Activated gamma-delta T cell treated with Interleukin-2 at 50 U/mL for 16 hours (primary cell): ENCODE measurements at places on chromosomes 1 and 21.

GRCh38 chr1:219713981-219714381, 101.1 kb upstream of the ZC3H11B start:
- no peak for DNase-seq

DNA sequence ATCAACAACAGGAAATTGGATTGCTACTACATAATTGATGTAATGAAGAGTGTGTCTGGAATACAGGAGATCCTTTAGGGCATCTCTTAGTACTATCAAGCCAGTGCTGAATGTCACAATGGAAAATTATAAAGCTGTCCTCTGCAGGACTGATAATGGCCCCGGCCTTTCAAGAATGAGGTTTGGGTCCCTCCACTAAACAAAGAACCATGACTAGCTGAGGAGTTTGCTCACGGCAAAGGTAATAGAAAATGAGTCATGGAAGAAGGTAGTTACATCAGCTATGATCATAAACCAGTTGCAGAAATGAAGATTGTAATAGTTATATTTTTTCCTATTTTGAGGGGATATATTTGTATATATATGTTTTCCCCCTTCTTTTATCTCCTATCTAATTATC, 145.8 kb downstream of the KCNJ6 start:
- no peak for DNase-seq

GRCh38 chr1:234173968-234174367, 199.3 kb upstream of the COA6 start:
- no peak for DNase-seq

GRCh38 chr21:17784604-17785402, 34.4 kb downstream of the C21orf91 start:
- DNase-seq = no peak

DNA sequence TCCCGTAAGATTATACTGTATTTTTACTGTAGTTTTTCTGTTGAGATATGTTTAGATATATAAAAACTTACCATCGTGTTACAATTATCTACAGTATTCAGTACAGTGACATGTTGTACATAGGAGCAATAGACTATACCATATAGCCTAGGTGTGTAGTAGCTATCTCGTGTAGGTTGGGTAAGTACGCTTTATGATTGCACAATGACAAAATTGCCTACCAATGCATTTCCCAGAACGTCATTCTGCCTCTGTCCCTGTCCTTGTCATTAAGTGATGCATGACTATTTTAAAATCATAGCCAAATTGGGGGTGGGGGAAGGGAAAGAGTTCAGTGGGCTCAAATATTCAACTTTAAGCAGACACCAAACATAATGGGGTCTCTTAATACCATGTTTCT, 233.8 kb upstream of the TMEM51 start:
- no peak for DNase-seq

- no peak for DNase-seq
Measured at GRCh38 chr1:107058245-107059032, 2.0 kb downstream of the PRMT6 start.

DNA sequence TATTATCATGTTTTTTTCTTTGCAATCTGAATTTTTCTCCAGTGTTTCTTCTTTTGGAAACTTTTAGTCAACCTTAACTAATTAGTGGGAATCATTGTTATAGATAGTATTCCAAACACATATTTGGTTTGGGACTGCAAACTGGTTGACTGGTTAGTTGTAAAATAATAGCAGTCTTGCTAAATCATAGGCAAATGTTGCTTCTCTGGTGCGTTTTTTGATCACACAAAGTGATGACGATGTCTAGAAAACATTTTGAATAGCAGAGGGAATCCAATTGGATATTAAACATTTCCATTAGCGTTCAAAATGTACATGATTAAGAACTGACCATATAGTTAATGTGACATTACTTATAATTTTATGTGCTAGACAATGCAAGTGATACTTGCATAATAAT, 4.5 kb downstream of the DNAJB4 start:
- no peak for DNase-seq

DNA sequence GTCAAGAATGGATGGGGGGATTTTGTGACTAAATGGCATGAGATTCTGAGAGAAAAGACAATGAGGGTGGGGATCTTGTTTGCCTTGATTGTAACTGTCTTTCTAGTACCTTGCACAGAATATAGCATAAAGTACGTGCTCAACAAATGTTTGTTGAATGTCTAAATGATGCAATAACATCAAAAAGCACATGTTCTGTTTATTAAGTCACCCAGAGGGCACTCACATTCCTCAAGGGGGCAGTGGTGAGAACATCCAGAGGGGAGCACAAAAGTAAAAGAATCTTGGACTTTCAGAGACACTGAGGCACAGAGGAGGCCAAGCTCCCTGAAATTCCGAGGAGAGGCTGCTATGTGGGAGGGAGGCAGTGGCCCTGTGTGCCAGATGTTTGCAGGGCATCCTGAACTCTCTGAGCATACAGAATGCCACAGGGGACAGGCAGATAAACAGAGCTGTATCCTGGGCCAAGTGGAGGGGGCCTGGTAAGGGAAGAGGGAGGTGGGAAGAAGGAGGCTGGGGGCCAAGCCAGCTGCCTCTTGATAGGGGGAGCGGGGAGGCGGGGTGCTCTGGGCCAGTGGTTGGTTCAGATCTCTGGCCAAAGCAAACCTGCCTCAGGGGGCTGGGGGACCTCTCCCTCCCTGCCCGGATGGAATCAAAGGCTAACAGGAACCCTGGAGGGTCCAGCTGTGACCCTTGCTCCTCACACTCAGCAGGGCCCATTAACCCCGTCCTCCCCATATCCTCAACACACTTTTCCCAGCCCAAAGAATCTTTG, 6.5 kb upstream of the ATP1A2 start:
- DNase-seq = no peak

GRCh38 chr1:3767328-3767925, 5.1 kb upstream of the SMIM1 start:
- no peak for DNase-seq

GRCh38 chr21:34618941-34619340, 4.0 kb upstream of the RCAN1 start:
- no peak for DNase-seq

- no peak for DNase-seq
Measured at GRCh38 chr1:145845144-145845513, 301 bp upstream of the NUDT17 start.

DNA sequence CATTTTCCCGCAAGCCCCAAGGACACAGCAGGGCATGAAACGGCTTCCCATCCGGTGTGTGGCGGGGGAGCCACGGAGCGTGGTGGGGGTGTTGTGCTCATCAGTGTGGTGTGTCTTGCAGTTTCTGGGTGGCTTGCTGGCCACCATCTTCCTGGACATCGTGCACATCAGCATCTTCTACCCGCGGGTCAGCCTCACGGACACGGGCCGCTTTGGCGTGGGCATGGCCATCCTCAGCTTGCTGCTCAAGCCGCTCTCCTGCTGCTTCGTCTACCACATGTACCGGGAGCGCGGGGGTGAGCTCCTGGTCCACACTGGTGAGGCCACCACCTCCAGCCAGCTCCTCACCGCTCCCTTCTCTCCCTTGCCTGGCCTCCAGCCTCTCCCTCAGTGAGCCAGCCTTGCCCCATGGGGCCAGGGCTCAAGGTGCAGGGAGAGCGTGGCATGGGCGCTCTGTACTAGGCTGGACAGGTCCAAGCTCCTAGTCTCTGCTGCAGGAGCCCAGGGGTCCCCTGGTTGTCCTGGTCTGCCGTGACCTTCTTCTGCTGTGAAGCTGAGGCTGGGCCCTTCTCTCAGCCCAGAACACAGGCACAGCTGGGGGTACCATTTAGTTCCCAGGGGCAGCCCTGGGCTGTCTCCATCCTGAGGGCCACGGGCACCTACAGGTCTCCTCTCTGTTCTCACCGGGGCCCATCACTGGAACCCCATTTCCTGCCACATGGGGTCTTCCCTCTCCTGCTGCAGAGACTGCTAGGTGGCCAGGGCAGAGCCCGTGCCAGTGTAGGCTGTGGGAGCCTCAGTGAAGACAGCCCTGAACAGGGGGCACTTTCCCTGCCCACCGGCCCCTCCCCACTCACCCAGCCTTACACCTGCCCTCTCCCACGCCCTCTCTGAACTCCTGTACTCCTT, 12.6 kb downstream of the AGTRAP start:
- DNase-seq = no peak

DNA sequence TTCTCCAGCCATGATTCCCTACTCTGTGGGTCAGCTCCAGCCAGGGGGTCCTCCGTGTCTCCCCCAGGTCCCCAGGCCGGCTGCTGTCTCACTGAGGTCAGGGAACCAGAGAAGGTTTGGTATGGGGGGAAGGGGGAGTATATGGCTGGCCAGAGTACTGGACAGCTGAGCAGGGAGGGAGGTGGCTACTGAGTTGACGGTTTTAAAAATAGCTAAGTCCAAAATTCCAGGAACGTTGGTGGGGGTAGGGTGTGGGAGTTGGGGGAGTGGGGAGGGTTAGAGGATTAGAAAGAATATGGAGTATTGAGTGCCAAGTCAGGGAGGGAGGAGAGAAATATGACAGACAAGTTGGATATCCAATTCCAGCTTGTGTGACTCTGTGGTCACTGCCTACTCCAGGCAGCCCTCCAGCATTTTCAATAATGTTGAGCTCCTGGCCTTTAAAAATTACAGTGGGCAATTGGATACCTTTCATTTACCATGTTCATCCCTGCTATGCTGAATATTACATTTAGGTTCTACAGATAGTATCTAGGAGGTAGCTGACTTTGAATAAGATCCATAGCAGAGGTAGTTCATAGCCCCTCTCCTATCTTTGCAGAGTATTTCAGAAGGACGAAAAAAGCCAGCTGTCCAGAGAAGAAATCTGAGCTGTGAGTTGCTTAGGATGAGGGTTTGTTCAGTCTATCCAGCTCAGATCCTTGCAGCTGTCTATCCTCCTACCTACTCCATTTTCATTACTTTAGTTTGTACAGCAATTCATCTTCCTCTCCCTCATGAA, at the start of gene HJV:
Gene HJV, minus strand, starts transcription at position 114 of the 781 bp plus-strand sequence. CDS start 1,504 bp downstream, outside the sequence.
- DNase-seq = no peak

- no peak for DNase-seq
Measured at GRCh38 chr1:75130865-75131564, 3.2 kb upstream of the LHX8 start.

- DNase-seq = no peak
Measured at GRCh38 chr1:109620401-109620791, 759 bp downstream of the AMPD2 start.

GRCh38 chr1:184595596-184595995, 159.1 kb downstream of the EDEM3 start:
- DNase-seq = no peak

GRCh38 chr1:58979086-58979485, 195.2 kb upstream of the JUN start:
- DNase-seq = no peak

GRCh38 chr1:91173346-91173890, 151.6 kb upstream of the ZNF644 start:
- no peak for DNase-seq

DNA sequence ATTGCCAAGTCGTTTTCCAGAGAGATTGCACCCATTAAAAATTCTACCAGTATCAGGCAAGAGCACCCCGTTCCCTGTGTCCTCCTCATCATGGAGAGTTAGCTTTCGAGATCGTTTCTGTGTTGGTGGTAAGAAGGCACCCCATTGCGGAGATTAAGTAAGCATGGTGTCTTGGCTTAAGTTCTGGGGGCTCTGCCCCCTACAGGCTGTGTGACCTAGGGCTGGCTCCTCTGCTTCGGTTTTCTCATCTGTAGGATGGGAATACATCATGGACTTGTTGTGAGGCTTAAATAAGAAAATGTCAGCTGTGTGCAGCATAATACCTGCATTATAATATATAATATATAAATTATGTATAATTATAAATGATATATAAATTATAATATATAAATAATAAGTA, 36.8 kb upstream of the TENT5C start:
- no peak for DNase-seq

DNA sequence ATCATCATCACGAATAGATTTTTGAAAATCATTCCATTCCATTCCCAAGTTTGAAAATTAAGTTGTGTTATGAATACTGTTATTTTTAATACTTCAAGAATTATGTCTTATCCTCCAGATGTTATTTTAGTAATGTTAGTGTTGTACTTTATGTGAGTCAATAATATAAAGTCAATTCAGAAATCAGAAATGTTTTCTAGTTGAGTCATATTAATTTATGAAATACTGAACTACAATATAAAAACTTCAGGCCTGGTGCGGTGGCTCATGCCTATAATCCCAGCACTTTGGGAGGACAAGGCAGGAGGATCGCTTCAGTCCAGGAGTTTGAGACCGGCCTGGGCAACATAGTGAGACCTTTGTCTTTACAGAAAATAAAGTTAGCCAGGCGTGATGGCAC, 38.4 kb upstream of the GPR25 start:
- DNase-seq = no peak

GRCh38 chr1:8073112-8073855, 47.2 kb upstream of the ERRFI1 start:
- DNase-seq = no peak

- DNase-seq = no peak
Measured at GRCh38 chr1:38025233-38025632, 12.7 kb downstream of the UTP11 start.

- no peak for DNase-seq
Measured at GRCh38 chr1:112296908-112297307, 99.1 kb upstream of the CTTNBP2NL start.

DNA sequence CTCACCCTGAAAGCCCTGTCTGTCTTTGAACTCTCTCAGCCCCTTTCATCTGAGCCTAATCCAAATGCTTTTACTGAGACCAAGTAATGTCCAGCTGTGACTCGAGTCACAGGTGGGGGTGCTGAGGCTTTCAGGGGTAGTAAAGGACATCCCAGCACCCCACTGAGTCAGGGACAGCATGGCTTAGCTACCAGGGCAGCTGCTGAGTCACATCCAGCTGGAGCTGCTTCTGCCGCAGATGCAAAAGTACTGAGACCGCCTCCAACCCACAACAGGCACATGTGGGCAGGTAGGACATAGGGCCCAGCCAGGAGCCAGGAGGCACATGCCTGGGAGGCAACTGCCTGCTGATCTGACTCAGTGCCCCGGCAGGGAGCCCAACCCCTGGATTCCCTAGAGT, 6.7 kb upstream of the VSIG8 start:
- no peak for DNase-seq

DNA sequence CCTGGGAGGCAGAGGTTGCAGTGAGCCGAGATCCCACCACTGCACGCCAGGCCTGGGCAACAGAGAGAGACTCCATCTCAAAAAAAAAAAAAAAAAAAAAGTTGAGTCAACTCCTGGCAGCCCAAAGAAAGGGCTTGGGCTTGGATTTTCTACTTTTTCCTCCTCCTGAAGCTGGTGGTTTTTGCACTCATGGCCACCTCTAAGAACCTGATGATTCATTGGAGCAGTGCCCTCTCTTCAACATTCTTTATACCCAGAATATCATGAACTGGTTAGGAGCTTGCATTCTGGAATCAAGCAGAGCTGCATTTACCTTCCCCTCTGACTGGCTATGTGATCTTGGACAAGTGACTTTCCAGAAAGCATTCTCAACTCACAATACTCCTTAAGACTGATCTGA, 3.5 kb upstream of the ACTA1 start:
- DNase-seq = no peak

DNA sequence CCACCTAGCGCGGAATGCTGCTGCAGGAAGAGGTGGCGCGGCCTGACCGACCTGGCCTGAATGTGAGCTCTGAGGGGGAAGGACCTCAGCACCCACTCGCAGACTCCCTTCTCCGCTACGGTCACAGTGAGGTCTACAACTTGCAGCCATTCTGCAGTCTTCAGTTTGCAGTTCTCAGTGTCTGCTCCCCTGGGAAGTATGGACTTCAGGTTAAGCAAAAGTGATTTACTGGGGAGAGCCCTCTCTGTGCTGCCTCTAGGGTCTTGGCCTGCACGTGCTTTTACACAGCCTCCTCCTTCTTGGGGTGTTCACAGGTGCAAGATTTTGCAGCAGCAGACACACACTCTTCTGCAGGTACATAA, 296.0 kb downstream of the OMA1 start:
- no peak for DNase-seq

- DNase-seq = no peak
Measured at GRCh38 chr1:62384276-62385005, 52.4 kb upstream of the USP1 start.

- no peak for DNase-seq
Measured at GRCh38 chr1:203208181-203208580, 21.3 kb downstream of the CHIT1 start.
